ENCODE measurements at places on chromosomes 11 and 22. TPM values are rescaled to one million over a fixed set of nuclear protein-coding genes. Genes with fewer than 3 reads are reported as not detected.

ANGPTL5 gene
- total RNA-seq: not detected

HEPN1 gene
- not detected for total RNA-seq

ALG9 gene
- 38.3 TPM for total RNA-seq

ARHGAP42 gene
- 16.4 TPM for total RNA-seq

OR51D1 gene
- not detected for total RNA-seq

IRAG1 gene
- total RNA-seq: 69.0 TPM

KCNK4 gene
- 0.20 TPM for total RNA-seq

CCDC116 gene
- total RNA-seq: 0.20 TPM

CARD16 gene
- 2.8 TPM for total RNA-seq

SCN4B gene
- total RNA-seq: 0.07 TPM

KLHDC7B gene
- 0.63 TPM for total RNA-seq

GTSE1 gene
- 1.5 TPM for total RNA-seq

KRTAP5-11 gene
- not detected for total RNA-seq

MMP12 gene
- total RNA-seq: 0.17 TPM

SYT9 gene
- total RNA-seq: 0.07 TPM

C11orf86 gene
- total RNA-seq: not detected

APLNR gene
- 0.39 TPM for total RNA-seq

FAM180B gene
- not detected for total RNA-seq

OR8D4 gene
- not detected for total RNA-seq

OR52E8 gene
- not detected for total RNA-seq

DPP3 gene
- total RNA-seq: 41.2 TPM

CRACR2B gene
- 0.78 TPM for total RNA-seq

MYOD1 gene
- total RNA-seq: not detected

CNGA4 gene
- 0.17 TPM for total RNA-seq

MCAM gene
- total RNA-seq: 46.1 TPM

OR5D13 gene
- total RNA-seq: not detected

GPHA2 gene
- not detected for total RNA-seq

INS gene
- total RNA-seq: not detected

APOL3 gene
- 27.1 TPM for total RNA-seq

BEST1 gene
- total RNA-seq: 3.1 TPM

PRR33 gene
- total RNA-seq: not detected
